ENCODE measurements at places on chromosomes 11 and 22. TPM values are rescaled to one million over a fixed set of nuclear protein-coding genes. Genes with fewer than 3 reads are reported as not detected.

The CASTOR1 gene
- total RNA-seq, result 6.7 TPM

The SLC6A5 gene
- not detected for total RNA-seq

The TPBGL gene
- total RNA-seq, result 0.54 TPM

The LRFN4 gene
- total RNA-seq, result 56.7 TPM

DNA sequence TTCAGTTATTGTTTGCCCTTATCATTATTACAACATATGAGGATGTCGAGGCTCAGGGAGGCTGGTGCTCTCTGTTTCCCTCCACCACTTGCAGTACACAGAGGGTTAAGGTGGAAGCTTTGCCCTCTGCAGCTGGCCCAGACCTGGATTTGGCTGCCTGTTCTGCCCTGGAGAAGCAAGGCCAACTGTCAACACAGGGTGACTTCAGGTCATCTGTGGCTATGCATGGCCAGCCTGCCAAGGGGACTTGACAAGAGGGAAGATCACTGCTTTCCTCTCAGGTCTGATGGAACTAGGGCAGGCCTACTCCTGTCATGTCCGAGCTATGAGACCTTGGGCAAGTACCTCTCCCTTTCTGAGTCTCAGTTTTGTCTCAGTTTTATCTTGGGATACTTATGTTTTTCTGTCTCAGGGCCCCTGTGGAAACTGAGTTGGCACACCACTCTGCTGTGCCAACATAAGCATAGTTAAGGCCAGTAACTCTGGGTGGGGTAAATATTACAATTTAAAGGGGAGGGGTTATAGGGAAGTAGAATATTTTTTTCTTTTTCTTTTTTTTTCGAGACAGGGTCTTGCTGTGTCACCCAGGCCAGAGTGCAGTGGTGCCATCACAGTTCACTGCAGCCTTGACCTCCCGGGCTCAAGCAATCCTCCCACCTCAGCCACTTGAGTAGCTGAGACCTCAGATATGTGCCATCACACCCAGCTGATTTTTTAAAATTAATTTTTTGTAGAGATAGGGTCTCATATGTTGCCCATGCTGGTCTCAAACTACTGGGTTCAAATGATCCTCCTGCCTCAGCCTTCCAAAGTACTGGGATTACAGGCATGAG is 2.4 kb upstream of the THRSP start:
- DNase-seq, result no peak

The CRYAB gene
- 0.59 TPM for total RNA-seq

- DNase-seq, result no peak
Measured at GRCh38 chr11:5591613-5592012, 4.8 kb upstream of the TRIM6 start.

The H19 gene
- total RNA-seq, result 1,268 TPM

DNA sequence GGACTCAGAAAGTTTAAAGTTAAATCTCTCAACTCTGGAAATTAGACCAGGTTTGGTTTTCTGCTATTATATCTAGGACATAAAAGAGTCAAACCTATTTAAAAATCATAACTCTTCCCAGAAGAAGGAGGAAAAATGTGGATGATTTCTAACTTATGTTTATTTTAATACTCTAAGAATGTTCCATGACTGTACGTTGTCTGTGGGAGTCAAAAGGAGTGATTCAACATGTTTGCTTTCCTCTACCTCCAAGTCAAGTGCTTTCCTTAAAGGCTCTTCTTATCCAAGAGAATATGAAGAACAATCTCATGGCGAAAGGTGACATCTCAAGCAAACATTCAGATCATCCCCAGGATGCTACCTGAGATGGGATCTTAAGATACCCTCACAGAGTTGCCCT is 21.6 kb downstream of the OR51E1 start:
- no peak for DNase-seq

DNA sequence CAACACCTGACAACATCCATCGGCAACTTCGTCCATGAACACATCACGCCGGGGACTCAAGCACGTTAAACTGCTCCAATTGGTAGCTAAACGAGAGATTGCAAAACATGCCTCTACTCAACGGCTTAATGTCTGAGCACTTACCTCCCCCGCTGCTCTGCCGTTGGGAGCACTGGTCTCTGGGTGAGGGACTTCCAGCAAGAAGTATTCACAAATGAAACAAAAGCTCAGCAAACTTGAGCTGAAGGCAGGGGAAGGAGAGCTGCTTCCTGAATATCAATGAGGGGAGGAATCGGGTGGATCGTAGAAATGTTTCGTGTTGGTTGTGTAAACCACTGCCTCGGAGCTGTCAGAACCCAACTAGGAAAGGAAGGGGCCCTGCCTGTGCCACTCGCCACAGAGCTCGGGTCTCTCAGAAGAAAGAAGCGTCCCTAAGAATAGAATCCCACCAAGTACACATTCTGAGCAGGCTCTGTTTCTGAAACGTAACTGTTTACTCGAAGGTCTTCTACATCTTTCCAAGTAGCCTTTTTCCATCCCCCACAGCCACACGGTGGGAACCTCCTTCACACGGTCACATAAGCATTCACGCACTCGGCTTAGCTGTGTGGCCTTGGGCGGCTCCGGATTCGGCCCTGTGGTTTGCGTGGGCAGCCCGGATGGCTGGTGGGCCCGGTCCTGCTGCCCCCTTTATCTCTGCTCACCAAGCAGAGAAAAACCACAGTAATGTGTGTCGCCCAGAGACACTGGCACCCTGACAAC is at the start of gene MLC1:
MLC1 (minus strand) TSS at position 216 of the 762 bp plus-strand sequence. CDS start 524 bp downstream, outside the sequence.
- no peak for DNase-seq

The GP1BB gene
- total RNA-seq, result 3.6 TPM

GRCh38 chr11:65488273-65489034 is 10.4 kb upstream of the MALAT1 start:
- DNase-seq, result no peak

DNA sequence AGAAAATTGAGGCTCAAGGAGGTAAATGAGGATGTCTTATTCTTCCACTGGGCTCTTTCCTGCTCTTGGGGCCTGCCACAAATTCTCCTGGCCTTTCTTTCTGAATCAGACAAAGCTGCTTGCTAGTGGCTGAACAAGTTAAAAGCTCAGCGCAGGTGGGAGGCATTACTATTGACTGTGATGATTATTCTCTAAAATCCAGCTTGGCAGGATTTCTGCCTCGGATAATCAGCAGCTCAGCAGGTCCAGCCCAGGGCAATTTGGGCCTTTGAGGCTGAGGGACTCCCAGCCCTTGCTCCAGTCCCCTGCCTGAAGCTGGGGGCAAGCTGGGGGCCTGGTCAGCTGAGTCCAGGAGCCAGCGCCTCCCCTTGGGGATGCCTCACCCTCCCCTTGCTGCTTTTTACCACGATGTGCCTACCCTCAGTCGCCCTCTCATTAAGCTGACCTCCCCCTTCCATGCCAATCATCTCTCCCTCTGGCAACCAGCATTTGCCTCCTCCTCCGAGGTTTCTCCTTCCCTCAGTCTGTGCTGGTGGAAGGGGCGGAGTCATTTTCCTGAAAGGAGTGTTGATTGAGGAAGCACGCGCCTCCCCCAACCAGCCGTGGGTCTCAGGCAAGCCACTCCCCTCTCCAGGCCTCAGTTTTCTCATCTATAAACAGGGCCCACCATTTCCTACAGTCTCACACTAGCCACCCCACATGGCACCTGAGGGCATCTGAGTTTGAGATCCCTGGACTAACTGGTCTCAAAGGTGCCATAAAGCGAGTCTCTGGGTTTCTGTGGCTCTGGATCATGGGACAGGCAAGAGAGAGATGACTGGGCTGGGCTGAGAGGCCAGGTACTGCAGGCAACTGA is 60.6 kb upstream of the PRDM11 start:
- no peak for DNase-seq

All from Panc1 (cell line).